Endothelial cell of umbilical vein (primary cell): ENCODE measurements at places on chromosomes 5 and 9. TPM values are rescaled to one million over a fixed set of nuclear protein-coding genes. Genes with fewer than 3 reads are reported as not detected.

- no peak for DNase-seq
These were observed 600.8 kb upstream of the DAB2 start for GRCh38 chr5:40025586-40025985.

DNA sequence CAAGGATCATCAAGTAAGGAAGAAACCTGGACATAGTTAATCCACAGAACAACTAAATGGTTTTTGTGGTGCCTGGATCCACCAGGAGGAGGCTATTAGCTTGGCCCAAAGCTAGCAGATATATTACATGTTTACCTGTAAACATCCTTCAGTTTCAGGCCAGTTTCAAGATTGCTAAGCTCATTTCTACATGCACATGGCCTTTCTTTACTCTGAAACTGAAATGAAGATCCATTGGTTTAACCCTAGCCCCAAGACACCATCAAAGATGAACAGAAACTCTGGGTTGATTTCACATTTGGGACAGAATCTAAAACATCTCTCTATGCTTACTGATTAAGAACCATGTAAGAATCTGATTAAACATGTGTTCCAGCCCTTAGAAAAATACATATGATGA lies 611.8 kb downstream of the TLE1 start:
- no peak for DNase-seq

DNA sequence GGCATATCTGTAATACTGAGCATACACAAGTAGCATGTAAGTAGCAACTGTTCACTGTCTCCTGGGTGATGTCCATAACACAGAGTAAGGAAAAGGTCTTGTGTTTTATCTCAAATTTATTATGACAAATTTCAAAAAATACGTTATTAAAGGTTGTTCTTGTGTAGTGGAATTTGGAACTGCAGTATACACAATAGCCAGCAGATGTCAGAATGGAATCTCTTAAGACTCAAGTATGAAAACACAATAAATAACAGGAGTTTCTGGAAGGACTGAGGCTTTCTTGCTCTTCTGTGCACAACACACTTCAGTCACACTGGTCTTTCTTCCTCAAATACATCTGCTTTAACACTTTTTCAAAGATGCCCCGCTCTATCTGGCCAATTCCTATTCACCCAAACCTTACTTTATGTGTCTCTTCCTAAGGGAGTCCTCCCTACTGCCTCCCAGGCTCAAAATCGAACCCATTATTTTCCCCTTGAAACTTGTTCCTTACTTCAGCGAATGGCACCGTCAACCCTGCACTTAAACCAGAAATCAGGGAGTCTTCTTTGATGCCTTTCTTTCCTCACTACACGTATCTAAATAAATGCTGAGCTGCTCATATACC lies 6.5 kb upstream of the FBXO10 start:
- DNase-seq: peak; percentile 75

DNA sequence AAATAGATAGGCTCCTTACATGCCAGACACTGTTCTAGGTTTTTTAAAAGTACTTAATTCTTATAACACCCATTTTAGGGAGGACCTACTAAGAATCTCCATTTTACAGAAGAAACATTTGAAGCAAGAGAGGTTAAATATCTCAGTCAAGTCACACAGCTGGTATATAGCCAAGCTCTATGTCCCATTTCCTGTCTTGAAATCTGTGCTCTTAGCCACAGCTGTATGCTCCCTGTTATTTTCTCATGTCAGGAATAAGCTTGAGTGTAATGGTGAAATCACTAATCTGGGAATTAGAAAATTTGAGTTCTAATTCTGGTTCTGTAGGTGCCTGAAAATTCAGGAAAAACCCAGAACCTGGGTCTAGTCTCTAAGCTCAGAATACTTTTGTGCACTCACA lies 208.7 kb downstream of the BRINP1 start:
- DNase-seq: no peak

DNA sequence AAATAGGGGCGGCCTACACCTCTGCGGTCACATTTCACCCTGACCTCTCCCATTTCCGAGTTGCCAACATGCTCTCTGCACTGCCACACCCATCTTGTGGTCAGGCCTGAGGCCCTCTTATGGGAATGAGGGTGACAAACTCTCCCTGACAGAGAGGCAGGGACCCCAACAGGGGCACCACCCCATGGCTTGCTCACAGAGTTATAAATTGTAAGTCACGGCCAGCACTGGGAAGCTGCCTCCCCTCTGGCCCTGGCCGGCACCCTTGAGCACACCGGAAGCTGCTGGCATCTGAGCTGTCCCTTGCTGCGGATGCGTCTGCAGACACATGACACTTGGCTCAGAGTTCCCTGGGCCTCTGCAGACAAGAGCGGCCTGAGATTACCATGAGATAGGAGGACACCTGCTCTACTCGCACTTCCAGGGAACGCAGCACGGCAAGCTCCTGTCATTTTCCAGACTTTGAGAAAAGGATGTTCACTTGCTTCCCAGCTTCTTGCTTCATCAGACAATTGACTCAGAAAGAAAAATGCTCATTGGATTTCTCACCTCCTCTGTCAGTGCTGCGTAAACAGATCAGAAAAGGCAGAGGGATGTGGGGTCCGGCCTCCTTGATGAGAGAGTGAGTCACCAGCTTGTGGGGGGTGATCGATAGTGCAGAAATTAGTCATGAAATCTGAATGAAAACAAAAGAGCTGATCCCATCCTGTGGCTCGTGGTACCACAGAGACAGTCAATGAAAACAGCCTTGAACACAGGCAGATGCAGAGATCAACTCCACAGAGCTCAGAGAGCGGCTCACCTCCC lies 269.8 kb downstream of the SYK start:
- DNase-seq: peak; percentile 26

GRCh38 chr5:130126746-130127145 lies 222.5 kb downstream of the CHSY3 start:
- no peak for DNase-seq

GRCh38 chr5:14123551-14123950 lies 19.6 kb upstream of the TRIO start:
- DNase-seq: no peak

Gene MLANA
- total RNA-seq: not detected in 2 replicates

DNA sequence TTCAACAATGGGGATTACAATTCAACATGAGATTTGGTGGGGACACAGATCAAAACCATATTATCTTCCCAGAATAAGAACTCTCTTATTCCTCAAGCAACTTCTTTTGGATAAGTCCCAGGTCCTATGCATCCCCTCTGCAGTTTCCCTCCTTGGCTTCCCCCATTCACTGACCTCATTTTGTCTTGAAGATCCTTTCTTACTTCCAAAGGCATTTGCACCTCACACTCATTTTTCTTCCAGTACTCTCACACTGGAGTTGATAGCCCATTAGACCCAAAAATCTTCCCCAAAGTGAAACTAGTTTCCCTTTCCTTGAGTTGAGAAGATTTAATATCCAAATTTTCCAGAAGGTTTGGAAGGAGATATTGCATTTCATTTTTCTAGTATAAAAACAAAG lies 178.0 kb upstream of the DAPK1 start:
- no peak for DNase-seq

Gene DRD1
- total RNA-seq: not detected in 2 replicates

GRCh38 chr5:25701936-25702335 lies 1057.2 kb upstream of the CDH10 start:
- no peak for DNase-seq

Gene ISOC1
- total RNA-seq: 20.7 and 21.4 TPM in 2 replicates

Gene IFNW1
- not detected in 2 replicates for total RNA-seq

DNA sequence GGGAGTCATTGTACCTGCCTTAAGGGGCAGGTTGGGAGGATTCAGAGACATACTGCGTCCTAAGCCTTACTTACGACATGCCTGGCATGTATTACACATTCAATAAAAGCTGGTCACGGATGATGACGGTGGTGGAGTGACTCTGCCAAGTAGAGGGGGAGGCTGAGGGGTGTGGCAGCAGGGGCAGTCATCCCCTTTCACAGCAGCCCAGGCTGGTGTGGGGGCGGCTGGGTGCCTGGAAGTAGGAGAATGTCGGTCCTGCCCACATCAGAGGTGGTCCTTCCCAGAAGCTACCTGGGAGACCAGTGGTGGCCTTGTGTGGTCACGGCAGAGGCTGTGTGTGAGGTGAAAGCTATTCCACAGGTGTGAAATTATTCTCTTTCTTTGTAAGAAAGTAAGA lies 8.9 kb downstream of the ZBTB34 start:
- no peak for DNase-seq

DNA sequence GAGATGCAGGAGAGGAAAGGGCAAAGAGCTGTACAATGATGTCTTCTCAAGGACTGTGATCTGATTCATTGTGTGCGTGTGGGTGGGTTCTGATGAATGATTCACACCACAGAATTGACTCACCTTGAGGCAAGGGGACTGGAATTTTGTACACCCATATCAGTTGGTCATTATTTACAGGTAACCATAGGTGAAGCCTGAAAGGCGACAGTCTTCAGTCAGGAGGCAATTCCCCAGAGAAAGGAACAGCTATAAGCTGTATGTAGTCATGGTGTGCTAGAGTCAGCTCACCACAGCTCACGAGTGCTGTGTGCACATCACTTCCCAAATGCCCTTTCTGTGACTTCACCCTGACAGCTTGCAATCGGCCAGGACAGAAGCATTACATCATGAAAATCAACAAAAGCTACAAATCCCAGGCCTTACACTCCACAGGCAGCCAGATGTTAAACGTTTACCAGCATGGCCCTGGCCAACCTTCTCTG lies 87.6 kb upstream of the RPS23 start:
- DNase-seq: no peak

- peak; percentile 16 for DNase-seq
These were observed 222.7 kb downstream of the DCP2 start for GRCh38 chr5:113199122-113199905.

DNA sequence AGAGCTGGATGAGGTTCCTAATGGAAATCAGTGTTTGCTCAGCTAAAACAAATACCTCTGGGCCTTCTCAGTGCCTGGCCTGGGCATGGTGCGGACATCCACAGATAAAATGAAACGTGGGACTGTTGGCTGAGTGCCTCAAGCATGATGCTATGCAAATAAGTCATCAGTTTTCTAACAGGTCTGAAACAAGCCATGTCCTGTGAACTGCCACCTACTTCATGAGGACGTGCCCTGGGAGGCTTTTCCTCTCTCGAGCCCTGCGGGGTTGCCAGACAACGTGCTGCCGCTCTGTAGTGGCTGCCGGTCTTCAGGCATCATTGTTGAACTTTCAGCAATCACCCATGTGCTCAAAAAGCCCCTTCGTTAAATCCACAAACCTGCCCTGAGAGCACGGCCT lies 240.4 kb upstream of the IRX2 start:
- no peak for DNase-seq

Gene REEP2
- 4.0 and 4.4 TPM in 2 replicates for total RNA-seq

Gene SLC6A3
- total RNA-seq: not detected in 2 replicates

Gene SHC3
- 0.16 and 2.0 TPM in 2 replicates for total RNA-seq

DNA sequence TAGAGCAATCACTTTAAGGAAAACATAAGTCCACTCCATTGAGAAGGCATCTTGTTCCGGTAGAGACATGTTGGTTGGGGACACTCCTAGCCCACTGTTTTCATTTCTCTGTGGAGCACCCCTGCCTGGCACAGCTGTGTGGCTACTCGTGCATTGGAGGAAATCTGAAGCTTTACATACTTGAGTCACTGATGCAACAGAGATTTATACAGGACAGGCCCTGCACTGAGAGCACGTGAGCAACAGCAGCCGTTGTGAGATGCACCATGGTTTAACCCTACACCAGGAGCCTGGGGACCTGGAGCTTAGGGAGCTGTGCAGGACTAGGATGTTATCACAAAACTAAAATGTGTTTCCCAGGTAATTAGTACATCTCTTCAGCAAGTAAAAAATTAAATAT lies 230.7 kb upstream of the IRX1 start:
- no peak for DNase-seq

Gene ABITRAM
- total RNA-seq: 10.6 and 10.7 TPM in 2 replicates

- DNase-seq: peak; percentile 88
These were observed 507.8 kb downstream of the MAT2B start for GRCh38 chr5:164013077-164013670.

DNA sequence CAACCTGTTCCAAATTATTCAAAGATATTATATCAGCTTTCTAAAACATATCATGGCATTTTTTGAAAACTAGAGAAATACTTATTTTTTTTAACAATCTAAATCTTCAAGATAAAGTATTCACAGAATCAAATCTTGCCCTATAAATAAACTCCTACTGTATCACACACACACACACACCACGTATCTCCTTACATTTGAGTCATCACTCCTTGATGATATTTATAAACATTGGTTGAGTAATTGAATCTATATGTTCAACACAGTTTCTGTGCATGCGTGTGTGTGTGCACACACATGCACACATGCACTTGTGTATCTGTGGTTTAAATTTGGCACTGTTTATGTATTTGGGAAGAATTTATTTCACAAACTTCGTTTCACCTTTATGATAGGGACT lies 1716.4 kb downstream of the EFNA5 start:
- no peak for DNase-seq

- DNase-seq: peak; percentile 18
These were observed 37.1 kb downstream of the PRDM6 start for GRCh38 chr5:123125962-123126732.

DNA sequence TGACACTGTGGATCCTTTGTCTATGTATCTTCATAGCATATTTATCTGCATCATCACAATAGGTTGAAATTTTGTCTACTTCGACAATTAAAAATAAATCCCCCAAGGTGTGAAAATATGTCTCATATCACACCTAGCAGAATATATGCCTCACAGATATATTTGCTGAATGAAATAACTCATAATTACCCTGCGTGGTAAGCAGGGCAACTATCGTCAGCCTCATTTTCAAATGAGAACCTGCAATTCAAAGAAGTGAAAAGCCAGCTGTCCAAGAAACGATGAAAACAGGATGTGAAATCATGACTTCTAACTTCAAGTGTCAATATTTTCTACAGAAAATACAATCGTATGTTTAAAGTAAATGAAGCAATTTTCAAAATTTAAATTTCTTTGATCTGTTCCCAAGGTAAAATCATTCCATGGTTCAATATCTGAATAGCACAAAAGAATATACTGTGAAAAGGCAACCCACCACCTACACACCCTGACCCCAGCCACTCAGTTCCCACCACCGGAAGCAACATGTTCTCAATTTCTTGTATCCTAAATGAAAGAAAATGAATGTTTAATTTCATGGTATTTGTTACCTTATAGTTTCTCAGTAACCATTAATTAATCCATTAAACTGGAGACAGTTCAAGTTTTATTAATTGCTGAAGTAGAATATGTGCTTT lies 57.1 kb downstream of the TBCA start:
- DNase-seq: no peak

GRCh38 chr9:110440796-110441195 lies 103.1 kb upstream of the TXNDC8 start:
- DNase-seq: no peak

DNA sequence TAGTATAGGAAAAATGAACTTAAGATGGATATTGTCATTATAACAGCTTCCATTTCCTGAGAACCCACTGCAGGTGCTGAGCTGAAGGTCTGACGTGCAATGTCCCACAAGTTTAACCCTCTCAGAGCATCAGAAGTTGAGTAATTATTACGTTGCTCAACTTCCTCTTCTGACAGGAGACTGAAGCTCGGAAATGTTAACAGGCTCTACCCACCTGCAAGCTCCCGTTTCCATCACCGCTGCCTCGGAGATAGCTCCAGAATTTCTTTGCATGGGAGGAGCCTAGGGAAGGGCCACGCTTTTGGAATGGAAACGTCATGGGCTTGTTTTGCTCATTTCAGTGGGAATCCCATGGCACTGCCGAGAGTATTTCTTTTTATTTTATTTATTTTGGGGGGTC lies 1.0 kb upstream of the NTMT1 start:
- DNase-seq: no peak

GRCh38 chr5:159456261-159456660 lies 126.0 kb upstream of the IL12B start:
- no peak for DNase-seq

Gene IFNB1
- total RNA-seq: not detected in 2 replicates
